K562 (cell line): ENCODE measurements at places on chromosomes 16 and 17. TPM values are rescaled to one million over a fixed set of nuclear protein-coding genes. Genes with fewer than 3 reads are reported as not detected.

DNA sequence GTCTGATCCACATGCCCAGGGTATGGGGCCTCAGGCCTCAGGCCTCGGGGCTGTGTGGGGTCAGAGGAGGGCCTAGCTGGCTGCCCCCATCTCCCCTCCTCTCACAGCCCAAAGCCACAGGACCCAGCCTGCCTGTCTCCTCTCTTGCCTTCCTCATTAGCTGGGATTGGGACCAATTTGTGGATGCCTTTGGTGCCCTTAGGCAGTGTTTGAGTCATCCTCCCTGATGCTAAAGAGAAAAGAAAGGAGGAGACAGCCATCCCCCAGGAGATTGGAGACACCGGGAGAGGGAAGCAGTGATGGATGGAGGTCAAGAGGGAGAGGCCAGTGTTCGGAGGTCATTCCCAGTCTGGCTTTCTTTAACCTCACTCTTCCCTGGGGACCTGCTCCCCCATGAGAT is 23.3 kb upstream of the NOG start:
- H3K4me3 ChIP-seq: no peak overlapping the region
- no peak overlapping the region for H3K27ac ChIP-seq
- no peak for DNase-seq
- no peaks in the 10 kb centered on the region for H3K27me3 ChIP-seq

GRCh38 chr17:3917391-3917931 is 1.2 kb upstream of the P2RX1 start:
- no peaks in the 10 kb centered on the region for H3K27me3 ChIP-seq
- H3K4me1 ChIP-seq: peaks cover 65% of the 10 kb centered on the region
- H3K4me3 ChIP-seq: no peak overlapping the region
- H3K27ac ChIP-seq: peak overlapping the region; percentile 81
- peaks cover 7% of the 10 kb centered on the region; the same call in 1 of the 3 replicates for H3K36me3 ChIP-seq
- peak; percentile 67 for DNase-seq

- peak overlapping the region; percentile 71; the same call in 1 of the 3 replicates for H3K27ac ChIP-seq
- no peaks in the 10 kb centered on the region for H3K27me3 ChIP-seq
- no peaks in the 10 kb centered on the region for H3K36me3 ChIP-seq
- H3K4me1 ChIP-seq: peaks cover 14% of the 10 kb centered on the region
Observed at GRCh38 chr17:64984851-64985521, 65.7 kb upstream of the LRRC37A3 start.

DNA sequence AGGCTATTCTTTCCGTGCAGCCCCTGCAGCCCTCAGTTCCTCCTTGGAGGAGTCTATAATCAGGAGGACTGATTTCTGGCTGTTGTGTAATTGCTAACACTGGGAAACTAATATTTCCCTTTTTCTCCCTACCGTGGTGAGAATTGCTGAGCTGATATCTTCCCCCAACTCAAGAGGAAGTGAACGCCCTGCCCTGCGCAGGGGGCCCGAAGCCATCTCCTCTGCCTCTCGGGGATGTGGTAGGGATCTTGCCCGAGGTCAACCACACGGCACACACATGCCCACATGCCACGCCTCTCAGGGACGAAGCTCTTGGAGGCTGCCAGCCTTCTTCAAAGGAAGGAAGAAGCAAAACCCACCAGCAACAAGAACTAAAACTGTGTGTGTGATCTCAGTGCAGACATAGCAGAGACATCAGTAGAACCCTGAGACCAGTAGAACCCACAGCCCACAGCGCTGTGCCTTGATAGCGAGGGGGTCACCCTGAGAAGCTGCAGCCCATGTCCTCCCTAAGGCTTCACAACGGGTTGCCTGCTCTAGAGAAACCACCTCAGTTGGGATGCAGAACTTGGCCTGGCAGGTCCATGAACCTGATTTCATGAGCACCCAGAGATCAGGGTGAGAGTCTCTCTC is 8.9 kb upstream of the ULK2 start:
- no peaks in the 10 kb centered on the region for H3K36me3 ChIP-seq
- H3K4me1 ChIP-seq: no peaks in the 10 kb centered on the region; the same call in 1 of the 2 replicates
- peaks cover 30% of the 10 kb centered on the region for H3K27me3 ChIP-seq
- no peak overlapping the region for H3K27ac ChIP-seq
- no peak overlapping the region for H3K4me3 ChIP-seq

DNA sequence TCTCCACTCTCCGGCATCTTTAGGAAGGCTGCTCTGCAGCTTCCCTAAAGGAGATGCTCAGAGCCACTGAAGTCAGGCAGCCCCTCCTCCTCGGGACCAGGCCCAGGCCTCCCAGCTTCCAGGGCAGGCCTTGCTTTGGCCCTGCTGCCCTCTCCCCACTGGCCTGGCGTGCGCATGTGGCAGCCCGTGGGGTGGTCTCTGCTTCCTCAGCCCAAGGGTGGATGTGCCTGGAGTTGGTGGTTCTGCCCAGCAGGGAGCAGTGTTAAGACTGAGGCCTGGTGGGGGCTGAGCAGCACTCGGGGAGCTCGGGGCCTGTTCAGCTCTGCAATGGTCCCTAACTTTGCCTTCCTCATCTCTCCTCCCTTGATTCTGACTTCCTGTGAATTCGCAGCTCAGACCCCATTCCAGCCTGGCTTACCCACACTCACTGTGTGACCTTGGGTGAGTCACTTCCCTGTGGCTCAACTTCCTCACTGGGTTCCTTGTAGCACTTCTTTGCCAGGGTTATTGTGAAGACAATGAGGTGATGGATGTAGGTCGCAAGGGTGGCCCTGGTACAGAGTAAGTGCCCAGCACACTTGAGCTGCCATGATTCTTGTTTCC is 63.2 kb downstream of the NKD1 start:
- H3K4me1 ChIP-seq: peaks cover 9% of the 10 kb centered on the region; the same call in 1 of the 2 replicates
- H3K27ac ChIP-seq: no peak overlapping the region
- no peak overlapping the region for H3K4me3 ChIP-seq
- peaks cover 62% of the 10 kb centered on the region for H3K27me3 ChIP-seq
- H3K36me3 ChIP-seq: no peaks in the 10 kb centered on the region
- DNase-seq: no peak

- H3K4me1 ChIP-seq: peaks cover 3% of the 10 kb centered on the region; the same call in 1 of the 3 replicates
- peak; percentile 77 for DNase-seq
- H3K27ac ChIP-seq: no peak overlapping the region
- no peaks in the 10 kb centered on the region for H3K36me3 ChIP-seq
Observed at GRCh38 chr17:63946440-63947363, 14.6 kb upstream of the CD79B start.

DNA sequence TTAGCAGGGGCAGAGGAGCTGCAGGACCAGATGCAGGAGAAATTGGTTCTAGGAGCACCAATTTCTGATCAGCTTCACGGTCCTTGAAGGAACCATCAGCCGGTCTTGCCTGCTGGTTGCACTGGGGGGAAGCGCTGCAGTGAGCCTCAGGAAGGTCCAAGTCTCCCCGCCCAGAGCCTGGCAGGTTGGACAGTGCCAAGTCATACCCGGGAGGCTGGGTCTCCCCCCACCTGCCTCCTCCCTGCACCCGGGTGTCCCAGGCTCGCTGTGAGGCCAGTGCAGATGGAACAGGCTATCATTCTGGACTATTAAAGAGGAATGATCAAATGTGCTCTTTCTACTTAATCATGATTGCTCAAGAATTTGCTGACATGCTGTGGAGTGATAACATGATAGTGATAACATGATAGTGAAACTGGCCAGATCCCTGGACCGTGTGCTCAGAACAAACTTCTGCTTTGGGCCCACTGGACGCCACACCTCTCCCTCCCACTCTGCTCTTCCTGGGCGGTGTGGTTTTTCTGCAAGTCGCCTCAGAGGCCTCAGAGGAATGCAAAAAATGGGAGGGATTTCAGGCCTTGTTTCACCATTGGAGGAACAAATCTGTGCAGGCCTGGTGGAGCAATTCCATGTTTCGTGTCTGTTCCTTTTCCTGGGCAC is 236.0 kb downstream of the IRF8 start:
- H3K27me3 ChIP-seq: peaks cover 2% of the 10 kb centered on the region; the same call in 1 of the 3 replicates
- H3K4me1 ChIP-seq: no peaks in the 10 kb centered on the region
- H3K27ac ChIP-seq: no peak overlapping the region

GRCh38 chr17:19288453-19288852 is 51.3 kb downstream of the EPN2 start:
- DNase-seq: no peak
- H3K27ac ChIP-seq: no peak overlapping the region
- no peaks in the 10 kb centered on the region for H3K27me3 ChIP-seq
- H3K4me3 ChIP-seq: no peak overlapping the region
- H3K36me3 ChIP-seq: peaks cover 3% of the 10 kb centered on the region; the same call in 1 of the 3 replicates

DNA sequence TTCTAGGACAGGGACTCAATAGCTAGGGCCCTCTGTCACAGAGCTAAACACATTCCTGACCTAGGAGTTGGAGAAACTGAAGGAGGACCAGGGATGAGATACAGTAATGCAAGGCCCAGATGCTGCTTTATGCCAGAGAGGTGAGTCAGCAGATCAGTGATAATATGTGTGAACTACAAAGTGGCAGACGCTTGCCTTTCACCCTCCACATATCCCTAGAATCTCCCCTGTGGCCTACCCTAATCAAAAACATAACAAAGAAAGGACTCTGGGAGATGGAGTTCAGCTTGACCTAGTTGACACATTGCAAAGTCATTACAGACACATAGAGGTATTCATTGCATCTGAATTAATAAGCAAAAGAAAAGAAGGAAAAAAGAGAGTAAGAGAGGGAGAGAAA is 417.6 kb upstream of the DYNLRB2 start:
- H3K4me1 ChIP-seq: no peaks in the 10 kb centered on the region
- H3K27me3 ChIP-seq: peaks cover 7% of the 10 kb centered on the region
- no peak overlapping the region for H3K27ac ChIP-seq
- no peaks in the 10 kb centered on the region for H3K36me3 ChIP-seq
- DNase-seq: no peak
- H3K4me3 ChIP-seq: no peak overlapping the region

GRCh38 chr16:60091071-60091470 is 1357.0 kb upstream of the GOT2 start:
- DNase-seq: no peak
- H3K27me3 ChIP-seq: no peaks in the 10 kb centered on the region
- H3K36me3 ChIP-seq: no peaks in the 10 kb centered on the region

- no peaks in the 10 kb centered on the region for H3K4me1 ChIP-seq
- DNase-seq: no peak
- no peak overlapping the region for H3K4me3 ChIP-seq
- no peaks in the 10 kb centered on the region for H3K27me3 ChIP-seq
- H3K36me3 ChIP-seq: no peaks in the 10 kb centered on the region
Observed at GRCh38 chr17:57572062-57572461, 173.0 kb downstream of the CCDC182 start.

- H3K27ac ChIP-seq: no peak overlapping the region
- no peak for DNase-seq
Observed at GRCh38 chr17:60230358-60230757, 80.6 kb downstream of the CA4 start.

DNA sequence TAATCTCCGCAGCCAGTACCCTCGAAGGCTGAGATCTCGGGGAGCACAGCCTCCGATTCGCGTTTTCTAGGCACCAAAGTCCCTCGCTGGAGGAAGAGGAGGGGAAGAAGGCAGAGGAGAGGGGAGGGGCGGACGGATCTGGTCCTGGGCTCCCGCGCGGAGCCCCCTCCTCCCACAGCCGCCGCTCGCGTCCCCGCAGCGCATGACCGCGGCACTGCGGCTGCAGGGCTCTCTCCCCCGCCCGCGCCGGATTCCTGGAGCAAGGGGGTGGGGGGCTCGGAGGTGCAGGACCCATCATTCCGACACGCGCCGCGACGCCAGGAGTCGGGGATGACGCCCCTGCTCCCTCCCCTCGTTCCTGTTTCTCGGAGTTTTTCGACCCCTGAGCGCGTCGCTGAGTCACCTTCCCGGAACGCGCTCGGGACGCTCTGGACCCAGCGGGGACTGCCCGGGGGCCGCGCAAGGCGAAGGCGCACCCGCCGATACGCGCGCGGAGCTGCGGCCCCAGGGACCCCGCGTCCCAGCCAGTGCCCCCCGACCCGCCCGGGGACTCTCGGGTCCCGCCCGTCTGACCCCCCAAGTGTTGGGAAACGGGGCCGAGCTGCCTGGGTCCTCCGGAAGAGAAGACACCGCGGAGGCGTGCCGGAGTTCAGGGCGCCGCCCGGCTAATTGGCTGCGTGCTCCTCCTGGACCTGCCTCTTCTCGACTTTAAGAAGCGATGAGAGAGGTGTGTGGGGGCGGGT is 1.4 kb upstream of the SPHK1 start:
- H3K4me1 ChIP-seq: peaks cover 14% of the 10 kb centered on the region
- peak; percentile 86 for DNase-seq
- peaks cover 18% of the 10 kb centered on the region; the same call in 2 of the 3 replicates for H3K36me3 ChIP-seq
- H3K27ac ChIP-seq: peak overlapping the region; percentile 93
- peak overlapping the region; percentile 74 for H3K4me3 ChIP-seq

- no peak for DNase-seq
- H3K36me3 ChIP-seq: no peaks in the 10 kb centered on the region
- H3K27ac ChIP-seq: no peak overlapping the region
- H3K4me3 ChIP-seq: no peak overlapping the region
- H3K27me3 ChIP-seq: no peaks in the 10 kb centered on the region
Observed at GRCh38 chr17:71850812-71851211, 270.0 kb upstream of the SOX9 start.

- H3K36me3 ChIP-seq: no peaks in the 10 kb centered on the region
- DNase-seq: no peak
Observed at GRCh38 chr17:44587339-44587738, 30.1 kb downstream of the FZD2 start.

GRCh38 chr17:51435641-51436091 is 175.3 kb downstream of the UTP18 start:
- no peaks in the 10 kb centered on the region for H3K27me3 ChIP-seq
- DNase-seq: peak; percentile 23
- no peaks in the 10 kb centered on the region; the same call in 1 of the 2 replicates for H3K4me1 ChIP-seq
- no peak overlapping the region for H3K4me3 ChIP-seq
- H3K36me3 ChIP-seq: no peaks in the 10 kb centered on the region

- DNase-seq: no peak
- no peak overlapping the region for H3K4me3 ChIP-seq
- H3K27me3 ChIP-seq: no peaks in the 10 kb centered on the region
Observed at GRCh38 chr16:50522324-50522723, 25.9 kb upstream of the NKD1 start.

DNA sequence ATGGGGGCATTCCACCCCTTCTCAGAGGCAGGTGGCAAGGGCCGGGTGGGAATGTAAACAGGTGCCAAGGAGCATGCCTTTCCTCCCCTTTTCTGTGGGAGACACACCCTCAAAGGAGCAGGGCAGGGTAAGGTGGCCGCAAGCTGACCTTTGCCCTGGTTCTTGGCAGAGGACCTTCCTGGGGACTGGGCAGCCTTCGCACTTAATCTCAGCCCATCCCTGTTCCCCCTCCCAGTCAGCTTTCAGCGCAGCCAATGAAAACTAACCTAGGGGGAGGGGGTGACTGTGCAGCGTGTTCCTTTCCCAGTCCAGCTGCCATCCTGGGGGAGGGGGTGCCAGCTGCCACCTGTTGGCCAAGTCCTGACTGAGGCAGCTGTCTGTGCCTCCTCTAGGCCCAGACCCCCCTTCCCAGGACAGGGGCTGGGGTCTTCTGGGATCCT is 2.8 kb downstream of the TRAF4 start:
- DNase-seq: peak; percentile 49
- peaks cover 68% of the 10 kb centered on the region for H3K36me3 ChIP-seq
- no peak overlapping the region for H3K4me3 ChIP-seq
- H3K27ac ChIP-seq: peak overlapping the region; percentile 96; the same call in 1 of the 3 replicates

GRCh38 chr16:2341456-2342447 is 1.2 kb upstream of the ABCA3 start:
- H3K27ac ChIP-seq: no peak overlapping the region
- no peak for DNase-seq
- peaks cover 19% of the 10 kb centered on the region; the same call in 1 of the 3 replicates for H3K36me3 ChIP-seq
- peaks cover 23% of the 10 kb centered on the region for H3K4me1 ChIP-seq

Gene ZP2
- total RNA-seq: not detected in 2 replicates

Gene TMIGD1
- total RNA-seq: not detected in 2 replicates

Gene FOXN1
- not detected in 2 replicates for total RNA-seq

Gene HOXB13
- not detected in 2 replicates for total RNA-seq

Gene KRTAP9-4
- not detected in 2 replicates for total RNA-seq

Gene DNAH9
- total RNA-seq: not detected in 2 replicates

Gene TMEM238L
- not detected in 2 replicates for total RNA-seq
